AG10803 (cell line): ENCODE measurements at places on chromosomes 2 and 18.

DNA sequence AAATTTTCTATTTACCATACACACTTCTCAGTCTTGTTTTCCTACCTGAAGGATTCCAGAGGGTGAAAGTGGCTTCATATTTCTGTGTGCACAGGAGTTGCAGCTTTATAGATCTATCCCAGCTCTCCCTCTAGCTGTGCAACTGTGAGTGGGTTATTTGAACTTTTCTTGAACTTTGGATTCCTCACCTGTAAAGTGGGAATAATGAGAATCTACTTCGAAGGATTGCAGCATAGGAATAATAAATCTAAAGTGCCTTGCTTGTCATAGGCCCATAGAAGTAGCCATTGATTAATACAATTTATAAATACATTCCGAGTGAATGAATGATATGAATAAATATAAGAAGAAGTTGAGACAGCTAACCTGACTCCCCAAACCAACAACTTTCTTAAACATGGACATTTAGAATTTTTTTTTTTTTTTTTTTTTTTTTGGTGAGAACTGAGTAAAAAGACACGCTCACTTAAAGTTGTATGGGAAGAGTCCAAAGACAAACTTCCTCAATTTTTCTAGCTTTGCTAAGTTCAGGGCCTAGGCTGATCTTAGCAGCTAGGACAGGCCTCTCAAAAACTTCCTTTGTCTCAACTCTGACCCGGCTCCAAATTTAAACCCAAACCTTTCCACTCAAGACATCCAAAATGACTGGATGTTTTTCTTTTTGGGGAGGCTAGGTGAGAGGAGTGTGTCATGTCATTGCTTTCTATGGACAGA is 203.3 kb upstream of the FBXO11 start:
- no peak for DNase-seq

- DNase-seq = no peak
Observed at GRCh38 chr2:15450808-15451207, 110.3 kb downstream of the NBAS start.

GRCh38 chr2:95377216-95378123 is 25.0 kb upstream of the FAHD2A start:
- DNase-seq = no peak

DNA sequence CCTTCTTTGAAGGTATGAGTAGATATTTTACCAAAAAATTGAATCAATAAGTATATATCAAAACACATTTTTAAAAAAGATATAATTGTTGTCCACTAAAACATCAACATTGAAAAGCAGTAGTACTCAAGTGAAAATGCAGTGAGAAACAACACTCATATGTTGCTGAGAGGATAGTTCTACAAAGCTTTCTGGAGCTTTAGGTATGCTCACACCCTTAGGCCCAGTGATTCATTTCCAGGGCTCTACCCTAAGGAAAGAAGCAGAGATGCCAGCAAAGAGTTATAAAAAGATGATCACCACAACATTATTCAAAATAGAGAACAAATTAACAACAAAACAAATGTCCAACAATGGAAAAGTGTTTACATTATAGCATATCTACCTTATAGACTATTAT is 197.3 kb upstream of the CCDC150 start:
- DNase-seq = peak; percentile 5

DNA sequence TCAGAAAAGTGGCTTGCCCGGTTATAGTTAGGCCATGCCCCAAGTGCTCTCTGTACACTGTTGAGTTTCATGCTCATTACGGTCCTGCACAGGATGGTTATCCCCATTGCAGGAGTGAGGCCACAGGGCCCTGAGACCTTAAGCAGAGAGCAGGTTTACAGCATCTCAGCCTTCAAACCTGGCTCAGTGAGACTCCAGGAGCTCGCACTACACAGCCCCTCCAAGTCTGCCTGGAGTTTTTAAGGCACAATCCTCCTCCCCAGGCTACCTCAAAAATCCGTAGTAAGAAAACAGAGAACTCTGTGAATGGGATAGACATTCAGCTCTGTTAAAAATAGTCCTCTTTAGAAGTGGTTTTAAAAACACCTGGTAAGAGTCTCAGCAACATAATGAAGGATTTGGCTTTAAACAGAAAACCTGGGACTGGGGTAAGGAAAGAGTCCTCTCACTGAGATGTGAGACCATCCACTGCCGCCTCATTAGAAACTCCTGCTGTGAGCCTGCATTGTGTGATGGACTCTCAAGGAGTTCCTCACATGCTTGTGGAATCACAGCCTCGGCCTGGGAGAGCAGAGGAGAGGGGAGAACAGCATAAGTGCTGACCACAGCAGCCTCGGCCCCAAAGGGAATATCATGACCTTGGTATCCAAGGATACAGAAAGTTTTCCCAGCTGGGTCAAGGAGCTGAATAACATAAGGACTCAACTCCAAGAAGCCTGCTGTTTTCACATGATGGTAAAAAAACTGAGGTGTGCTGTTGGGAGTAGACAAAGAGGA is 214.8 kb downstream of the ATAD2B start:
- peak; percentile 45 for DNase-seq

GRCh38 chr18:50949185-50949584 is 18.7 kb upstream of the ELAC1 start:
- DNase-seq = no peak

GRCh38 chr2:239318790-239319661 is 81.8 kb downstream of the HDAC4 start:
- peak; percentile 54 for DNase-seq

- DNase-seq = no peak
Observed at GRCh38 chr2:217404236-217404760, 544.4 kb upstream of the TNP1 start.

- peak; percentile 13 for DNase-seq
Observed at GRCh38 chr2:232523682-232524597, 2.0 kb upstream of the CHRND start.

DNA sequence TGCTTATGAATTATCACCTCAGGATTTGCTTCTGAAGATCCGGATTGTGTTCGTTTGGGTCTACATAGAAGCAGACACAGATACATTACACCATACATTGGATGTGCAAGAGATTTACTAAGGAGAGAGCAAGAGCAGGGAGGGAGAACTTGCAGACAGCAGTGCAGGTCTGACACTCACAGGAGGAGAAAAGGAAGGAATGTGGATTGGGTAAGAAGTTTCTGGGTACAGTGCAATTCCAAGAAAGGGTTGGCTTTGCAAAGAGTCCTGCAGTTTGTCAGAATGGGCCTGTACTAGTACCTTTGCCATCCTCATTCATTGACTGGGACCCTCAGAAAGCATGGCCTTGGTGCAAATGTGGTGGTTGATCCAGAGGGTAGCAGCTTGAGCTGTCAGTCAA is 4.8 kb upstream of the THOC1 start:
- DNase-seq = no peak

DNA sequence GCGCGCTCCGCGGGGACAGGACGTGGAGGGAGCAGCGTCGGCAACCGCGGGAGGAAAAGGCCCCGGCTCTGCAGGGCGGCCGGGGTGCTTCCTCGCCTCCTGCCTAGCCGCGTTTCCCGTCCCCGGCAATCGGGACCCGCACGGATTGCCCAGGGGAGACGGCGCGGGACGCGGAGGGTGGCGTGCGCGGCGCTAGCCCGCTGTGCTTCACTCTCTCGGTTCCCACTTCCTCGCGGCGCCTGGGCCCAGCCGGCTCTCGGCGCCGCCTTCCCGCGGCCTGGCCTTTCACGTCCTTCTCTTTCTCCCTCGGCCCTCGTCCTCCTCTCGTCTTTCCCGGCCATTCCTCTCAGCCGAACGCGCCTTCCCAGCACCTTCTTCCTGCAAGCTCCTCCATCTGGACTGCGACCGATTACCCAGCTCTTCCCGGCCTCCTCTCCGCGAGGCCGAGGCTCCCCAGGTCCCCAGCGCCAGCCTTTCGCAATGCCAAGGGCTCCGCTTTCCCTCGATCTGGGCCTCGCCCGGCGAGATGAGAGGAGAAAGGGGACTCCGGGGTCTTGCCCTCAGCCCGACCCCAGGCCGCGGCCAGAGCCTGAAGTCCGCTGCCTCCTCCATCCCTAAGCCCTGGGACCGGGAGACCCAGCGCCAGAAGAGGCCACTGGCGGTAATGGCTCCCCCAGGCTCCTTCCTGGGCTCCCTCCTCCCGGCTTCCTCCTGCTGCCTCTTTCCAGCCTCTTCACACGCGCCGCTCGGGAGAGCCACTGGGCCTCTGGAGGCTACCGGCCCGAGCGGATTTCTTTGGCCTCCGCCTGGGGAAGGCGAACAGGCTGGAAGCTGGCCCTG is 34.3 kb upstream of the ATP6V1B1 start:
- DNase-seq = peak; percentile 45

GRCh38 chr2:42386682-42387081 is 25.7 kb upstream of the COX7A2L start:
- no peak for DNase-seq

DNA sequence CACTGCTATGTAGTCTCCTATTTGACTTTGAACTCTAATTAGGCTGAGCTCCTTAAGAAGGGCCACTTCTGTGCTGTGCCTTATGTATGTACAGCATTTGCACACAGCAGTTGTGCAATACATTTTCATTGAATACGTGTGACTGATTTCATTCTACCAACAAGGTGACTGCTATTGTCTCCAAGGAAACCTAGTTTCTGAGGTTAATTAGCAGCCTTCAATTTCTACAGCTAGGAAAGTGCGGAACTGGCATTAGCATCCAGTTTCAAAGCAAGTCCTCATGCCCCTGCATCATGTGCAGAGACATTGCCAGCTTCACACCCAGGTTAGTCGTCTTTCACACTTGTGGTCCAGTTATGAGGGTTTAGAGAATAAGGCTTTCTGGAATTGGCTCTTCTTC is 58.6 kb downstream of the NCK2 start:
- DNase-seq = no peak

DNA sequence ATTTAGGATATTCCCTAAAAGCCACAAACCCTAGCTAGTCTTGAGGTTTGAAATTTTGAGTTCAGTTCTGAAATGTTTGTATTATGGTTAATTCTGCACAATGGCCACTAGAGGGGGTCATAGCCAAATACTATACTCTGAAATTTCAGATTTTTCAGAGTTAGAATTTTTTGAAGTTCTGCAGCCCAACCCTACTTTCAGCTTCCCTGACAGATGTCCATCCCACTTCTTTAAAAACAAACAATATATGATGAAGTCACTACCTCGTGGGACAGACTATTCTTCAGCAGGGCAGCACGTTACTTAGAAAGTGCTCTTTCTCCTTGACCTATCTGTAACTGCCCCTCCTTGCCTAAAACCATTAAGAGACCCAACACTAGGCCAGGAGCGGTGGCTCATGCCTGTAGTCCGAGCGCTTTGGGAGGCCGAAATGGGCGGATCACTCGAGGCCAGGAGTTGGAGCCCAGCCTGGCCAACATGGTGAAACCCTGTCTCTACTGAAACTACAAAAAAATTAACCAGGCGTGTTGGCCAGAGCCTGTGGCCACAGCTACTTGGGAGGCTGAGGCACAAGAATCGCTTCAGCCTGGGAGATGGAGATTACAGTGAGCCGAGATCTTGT is 48.2 kb upstream of the PAPOLG start:
- DNase-seq = peak; percentile 33

DNA sequence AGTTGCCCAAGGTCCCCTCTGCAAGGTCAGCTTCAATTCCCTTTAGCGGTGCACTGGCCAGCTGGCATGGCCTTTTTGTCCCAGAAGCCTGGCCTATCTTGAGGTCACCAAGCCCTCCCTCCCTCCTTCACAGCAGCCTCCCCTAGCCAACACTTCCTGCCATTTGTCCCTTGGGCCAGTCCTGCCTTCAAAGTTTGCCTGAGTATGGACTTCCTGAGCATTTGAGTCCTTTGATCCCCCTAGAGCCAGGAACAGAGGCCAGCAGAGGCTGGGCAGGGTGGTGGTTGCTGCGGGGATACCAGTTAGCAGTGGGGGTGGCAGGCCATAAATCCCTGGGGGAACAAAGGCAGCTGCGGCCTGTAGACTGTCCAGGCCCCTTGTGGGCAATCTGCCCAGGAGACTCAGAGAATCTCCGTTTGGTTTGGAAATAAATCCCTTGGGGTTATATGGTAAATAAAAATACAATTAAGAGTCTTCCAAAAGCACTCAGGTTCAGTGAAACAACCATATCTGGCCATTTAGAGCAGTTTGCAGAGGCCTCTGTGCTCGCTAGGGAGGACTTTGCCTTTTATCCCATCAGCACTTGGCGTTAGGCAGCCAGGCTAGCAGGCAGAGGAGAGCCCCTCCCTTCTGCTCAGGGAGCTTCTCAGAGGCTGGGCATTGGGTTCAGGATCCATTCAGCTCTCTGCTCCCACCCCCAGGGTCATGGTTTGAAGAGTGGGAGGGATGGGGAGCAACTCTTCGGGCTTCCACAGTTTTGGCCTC is 3.1 kb upstream of the HES6 start:
- DNase-seq = no peak

- DNase-seq = no peak
Observed at GRCh38 chr2:101371636-101372035, 15.7 kb downstream of the CREG2 start.

DNA sequence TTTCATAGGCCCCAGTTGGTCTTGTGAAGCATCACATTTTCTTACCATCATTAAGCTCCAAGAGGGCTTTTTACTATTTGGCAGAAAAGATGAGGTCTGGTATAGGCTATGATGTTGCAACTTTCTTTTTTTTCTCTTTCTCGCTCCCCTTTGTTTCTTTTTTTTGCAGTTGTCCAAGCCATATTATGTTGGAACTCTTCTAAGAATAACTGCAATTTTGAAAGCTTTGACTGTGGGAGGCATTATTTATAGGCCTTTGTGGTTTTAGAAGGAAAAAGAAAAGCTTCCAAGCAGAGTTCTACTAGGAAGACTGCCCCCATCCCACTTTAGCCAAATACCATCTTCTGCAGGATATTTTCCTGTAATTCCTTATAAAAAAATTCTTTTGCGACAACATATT is 571.6 kb downstream of the ARHGAP15 start:
- DNase-seq = peak; percentile 55

- peak; percentile 100 for DNase-seq
Observed at GRCh38 chr2:38174646-38175423, 98.9 kb upstream of the CYP1B1 start.

DNA sequence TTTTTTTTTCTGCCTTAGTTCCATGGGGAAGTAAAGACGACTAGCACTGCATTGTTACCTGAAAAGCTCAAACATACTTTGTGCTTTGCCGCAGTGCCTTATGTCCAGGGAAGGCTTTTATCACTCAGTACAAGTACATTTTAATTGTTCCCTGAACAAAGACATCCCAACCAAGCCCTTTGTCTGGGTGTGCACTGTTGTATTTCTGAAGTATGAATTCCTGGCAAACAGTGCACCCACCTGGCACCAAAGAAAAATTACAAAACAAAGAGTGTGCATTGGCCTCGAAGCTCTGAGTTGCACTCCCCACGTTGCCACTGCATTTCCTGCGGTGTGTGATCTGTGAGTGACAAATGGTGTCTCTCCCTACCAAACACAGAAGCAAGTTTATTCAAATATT is 858.5 kb upstream of the PIK3C3 start:
- DNase-seq = peak; percentile 25
